ENCODE measurements at places on chromosomes 6 and 20.

- peak; percentile 74 for DNase-seq
Measured at GRCh38 chr6:146028252-146028795, 538 bp upstream of the GRM1 start.

- DNase-seq = no peak
Measured at GRCh38 chr6:89888138-89888514, 6.1 kb upstream of the GJA10 start.

DNA sequence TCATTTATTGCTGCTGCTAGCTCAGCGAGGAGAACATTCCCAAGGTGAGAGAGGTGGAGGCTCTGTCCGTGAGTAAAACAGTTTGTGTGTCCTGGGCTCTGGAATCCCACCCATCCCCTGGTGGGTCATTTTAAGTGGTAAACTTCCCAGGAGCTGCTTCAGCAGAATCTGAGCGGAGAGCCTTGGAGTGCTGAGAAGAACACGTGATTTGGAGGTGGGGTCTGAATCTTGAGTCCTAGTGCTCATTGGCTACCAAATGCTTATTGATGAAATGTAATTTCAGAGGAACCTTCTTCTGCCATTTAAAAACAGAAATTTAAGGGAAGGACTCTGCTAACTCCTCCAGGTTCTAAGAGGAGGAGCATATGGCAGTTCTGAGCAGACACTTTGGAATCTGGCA, 132.4 kb downstream of the CDH26 start:
- DNase-seq = no peak

- DNase-seq = no peak
Measured at GRCh38 chr20:41717483-41717882, 99.3 kb upstream of the CHD6 start.

DNA sequence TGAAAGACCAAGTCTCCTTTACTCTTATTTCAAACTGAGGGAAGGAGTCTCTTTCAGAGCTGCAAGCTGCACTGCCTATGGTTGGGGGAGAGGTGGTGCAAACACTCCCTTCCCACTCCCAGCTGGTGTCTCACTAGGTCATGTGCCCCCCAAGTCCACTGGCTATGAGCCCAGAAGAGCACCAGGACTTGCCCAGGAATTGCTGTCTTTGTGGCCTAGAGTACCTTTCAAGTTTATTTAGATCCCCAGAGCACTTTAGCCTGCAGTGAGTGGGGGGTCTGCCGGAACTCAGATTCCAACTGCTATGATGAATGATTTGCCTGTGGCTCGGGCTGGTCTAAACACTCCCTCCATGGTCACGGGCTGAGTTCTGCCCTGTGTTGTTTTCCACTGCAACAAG, 192.6 kb upstream of the CITED2 start:
- DNase-seq = no peak

- DNase-seq = no peak
Measured at GRCh38 chr6:144156338-144156737, 6.0 kb downstream of the STX11 start.

GRCh38 chr6:65052626-65053025, 654.4 kb downstream of the EYS start:
- DNase-seq = no peak

DNA sequence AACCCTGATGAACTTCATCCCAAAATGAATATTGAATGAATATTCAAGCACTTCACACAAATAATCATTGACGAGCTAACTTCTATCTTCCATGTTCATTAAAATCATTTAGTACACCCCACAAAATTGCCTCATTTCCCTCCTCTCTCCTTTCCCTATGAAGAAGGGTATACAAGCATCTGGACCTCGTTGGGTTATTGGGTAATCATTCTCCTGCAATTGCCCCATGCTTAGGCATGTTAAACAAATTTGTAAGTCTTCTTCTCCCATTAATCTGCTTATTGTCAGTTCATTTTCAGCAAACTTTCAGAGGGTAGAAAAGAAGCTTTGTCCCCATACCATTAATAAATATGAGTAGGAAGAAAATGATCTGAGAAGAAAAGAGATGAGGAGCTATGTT, 27.6 kb downstream of the PRKN start:
- DNase-seq = no peak

DNA sequence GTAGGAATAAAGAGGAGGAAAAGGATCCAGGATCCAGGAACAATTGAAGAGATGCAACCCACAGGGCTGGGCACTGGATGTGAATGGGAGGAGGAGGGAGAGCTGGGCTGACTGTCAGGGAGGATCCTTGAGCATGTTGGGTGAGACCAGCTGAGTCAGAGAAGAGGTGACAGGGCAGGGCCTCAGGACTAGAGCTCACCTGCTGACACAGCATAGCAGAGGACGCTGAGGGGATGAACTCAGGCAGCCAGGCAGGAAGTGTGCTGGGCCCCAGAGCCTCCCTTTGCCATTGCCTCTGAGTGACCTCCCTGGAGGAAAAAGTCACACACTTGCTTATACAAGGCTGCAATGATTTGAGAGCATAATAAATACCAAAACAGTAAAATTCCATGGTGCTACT, 72.3 kb downstream of the ZNF133 start:
- DNase-seq = no peak

DNA sequence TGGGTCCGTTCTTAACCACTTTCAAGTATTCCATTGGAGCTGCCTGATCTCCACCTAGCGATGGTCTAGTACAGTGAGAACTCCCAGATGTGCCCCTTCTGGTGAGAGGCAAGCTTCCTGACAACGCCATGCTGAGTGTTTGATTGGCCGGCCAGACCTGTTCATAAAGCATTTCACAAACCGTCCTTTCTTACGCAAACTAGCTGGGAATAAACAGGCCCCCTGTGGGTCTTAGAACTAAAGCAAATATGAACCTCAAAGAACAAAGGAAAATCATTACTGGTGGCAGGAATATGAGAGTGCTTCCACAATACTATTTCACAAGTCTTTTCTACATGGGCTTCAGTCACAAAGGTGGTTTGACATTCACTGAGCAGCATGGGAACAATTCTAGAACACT, 15.6 kb upstream of the GCNT2 start:
- no peak for DNase-seq

- no peak for DNase-seq
Measured at GRCh38 chr6:139235661-139236060, 56.1 kb downstream of the TXLNB start.

DNA sequence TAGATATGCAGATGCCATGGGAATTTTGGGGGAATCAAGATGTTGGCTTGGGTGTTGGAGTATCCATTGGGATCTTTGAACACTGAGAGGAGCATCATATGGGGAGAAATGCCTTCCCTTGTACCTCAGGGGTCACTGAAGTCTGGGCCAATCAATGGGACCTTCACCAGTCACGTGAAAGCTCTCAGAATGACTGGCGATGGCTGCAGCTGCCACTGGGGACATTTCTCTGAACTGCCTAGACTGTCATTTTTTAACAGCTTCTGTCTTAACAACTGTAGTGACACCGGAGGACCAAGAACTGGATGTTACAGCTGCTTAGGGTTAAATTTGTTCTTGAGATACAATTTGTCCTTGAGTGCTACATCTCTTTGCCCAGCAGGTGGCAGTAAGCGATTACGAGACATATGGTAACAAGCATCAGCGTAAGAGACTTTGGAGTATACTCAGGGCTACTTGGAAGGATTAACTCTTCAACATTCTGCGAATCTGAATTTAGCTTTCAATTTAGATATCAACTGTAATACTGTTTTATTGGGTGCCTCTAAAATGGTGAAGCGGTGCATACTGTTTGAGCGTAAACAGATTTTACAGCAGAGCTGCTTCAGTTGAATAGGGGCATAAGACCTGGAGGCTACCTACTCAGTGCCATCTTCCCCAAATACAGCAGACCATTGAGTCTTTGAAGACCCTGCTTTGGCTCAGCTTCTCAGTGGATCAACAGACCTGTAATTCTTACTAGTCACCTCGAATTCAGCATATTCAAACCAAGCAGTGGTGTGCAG, 36.0 kb downstream of the CCN2 start:
- DNase-seq = no peak

DNA sequence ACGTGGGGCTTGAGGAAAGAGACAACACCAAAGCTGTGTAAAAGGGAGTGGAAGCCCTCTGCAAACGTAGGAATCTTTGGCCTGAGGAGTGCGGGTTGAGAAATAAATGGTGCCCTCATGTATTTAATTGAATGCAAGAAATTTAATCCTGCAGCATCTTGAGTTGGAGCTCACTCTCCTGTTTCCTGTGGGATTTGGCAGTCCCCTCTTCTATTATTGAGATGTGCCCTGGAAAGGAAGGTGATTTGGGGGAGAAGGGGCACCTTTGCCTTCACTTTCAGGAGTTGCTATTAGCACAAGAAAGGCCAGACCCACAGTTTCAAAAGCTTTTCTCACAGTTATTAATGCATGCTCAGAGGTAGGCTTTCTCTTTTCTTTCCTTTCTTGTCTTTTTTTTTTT, 201.4 kb upstream of the HDDC2 start:
- DNase-seq = no peak

- no peak for DNase-seq
Measured at GRCh38 chr6:45795678-45796077, 220.0 kb downstream of the CLIC5 start.

DNA sequence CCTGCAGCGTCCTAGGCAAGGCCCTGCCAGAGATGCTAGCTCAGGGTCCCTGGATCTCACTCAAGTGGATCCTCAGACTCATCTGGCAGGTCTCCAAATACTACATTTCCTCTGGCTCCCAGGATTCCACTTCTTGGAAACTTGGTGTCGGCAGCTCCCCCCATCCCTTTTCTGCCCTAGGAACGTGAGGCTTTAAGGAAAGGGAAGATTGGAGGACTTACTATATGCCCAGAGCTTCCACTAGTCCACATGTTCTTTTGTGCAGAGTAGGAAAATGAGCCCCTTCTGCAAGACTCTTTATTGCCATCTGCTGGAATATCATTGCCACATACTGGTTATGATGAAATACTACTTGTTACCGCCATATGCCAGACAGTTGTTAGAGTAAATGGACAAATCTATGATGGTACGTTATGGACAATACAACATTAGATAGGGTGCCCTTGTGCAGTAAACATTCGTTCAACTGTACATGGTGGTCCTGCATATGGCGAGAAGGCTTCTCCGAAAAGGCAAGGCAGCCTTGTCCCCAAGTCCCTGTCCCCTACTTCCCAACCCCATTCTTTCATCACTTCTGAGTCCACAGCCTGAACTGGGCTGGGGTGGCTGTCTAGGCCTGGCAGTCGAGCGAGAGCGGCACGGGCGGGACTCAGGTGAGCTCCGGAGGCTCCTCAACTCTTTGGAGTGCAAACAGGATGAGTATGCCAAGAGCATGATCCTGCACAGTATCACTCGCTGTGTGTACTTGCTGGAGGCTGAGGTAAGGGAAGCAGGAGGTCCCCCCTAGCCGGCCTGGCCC, 780 bp downstream of the ARMC12 start:
- no peak for DNase-seq

GRCh38 chr6:30063315-30063714, 2.2 kb downstream of the POLR1H start:
- DNase-seq = no peak

DNA sequence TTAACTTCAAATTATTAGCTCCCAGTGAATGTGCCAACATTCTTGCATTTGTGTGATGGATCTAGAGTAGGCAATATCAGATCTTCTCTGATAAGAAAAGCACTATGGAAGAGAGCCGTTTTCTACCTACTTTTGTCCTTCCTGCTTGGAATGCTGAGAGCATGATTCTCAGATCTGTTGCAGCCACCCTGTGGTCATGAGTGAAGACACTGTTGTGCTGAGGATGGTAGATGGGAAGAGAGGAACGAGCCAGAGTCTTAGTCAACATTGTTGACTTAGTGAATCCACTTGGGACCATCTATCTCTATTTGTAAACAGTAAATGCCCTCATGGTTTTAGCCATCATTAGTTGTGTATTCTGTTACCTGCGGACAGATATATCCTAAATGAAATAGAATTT, 202.6 kb downstream of the CD109 start:
- no peak for DNase-seq

GRCh38 chr6:25107218-25107617, 171.5 kb upstream of the RIPOR2 start:
- DNase-seq = no peak

- DNase-seq = no peak
Measured at GRCh38 chr6:24763578-24763977, 11.2 kb upstream of the GMNN start.

All from aorta (tissue), 5 donors.